ENCODE measurements at places on chromosomes 3 and 15.

DNA sequence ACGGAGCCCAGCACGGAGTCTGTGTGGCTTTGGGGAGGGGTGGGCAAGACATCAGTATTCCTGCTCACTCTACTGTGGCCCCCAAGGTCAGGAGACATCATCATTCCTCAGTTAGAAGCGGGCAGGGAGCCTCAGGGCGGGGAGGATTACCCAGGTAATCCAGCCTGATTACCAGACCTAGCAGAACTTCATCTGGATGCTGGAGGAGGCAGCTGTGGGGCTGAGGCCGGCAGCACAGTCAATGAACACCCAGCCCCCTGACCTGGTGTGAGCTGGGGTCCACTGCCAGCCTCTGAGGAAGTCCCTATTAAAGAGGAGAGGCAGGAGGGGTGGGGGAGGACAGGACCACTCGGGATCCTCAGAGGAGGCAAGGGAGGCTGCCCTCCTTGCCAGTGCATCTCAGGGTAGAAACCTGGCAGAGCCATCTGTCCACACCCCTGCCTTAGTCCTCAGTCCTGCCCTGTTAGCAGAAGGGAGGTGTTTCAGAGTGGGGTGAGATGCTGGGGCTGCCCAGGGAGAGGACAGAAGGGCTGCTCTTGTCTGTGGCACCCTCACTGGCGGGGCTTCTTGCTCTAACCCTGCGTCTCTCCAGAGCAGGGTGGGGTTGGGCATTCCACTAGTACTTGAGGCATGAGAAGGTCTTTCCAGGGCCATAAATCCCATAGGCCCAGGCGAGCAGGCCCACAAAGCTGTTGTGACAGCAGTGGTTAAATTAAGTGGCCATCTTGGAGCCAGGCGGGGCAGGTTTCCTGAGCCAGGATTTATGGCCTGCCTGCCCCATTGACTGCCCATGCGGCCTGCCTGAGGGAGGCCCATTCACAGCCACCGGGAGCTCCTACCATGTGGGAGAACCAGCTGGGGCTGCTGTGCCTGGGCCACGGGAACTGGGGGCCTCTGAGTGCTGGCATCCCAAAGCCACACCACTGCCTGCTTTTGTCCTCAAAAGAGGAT lies 82.1 kb downstream of the LINGO1 start:
- DNase-seq: peak; percentile 63

DNA sequence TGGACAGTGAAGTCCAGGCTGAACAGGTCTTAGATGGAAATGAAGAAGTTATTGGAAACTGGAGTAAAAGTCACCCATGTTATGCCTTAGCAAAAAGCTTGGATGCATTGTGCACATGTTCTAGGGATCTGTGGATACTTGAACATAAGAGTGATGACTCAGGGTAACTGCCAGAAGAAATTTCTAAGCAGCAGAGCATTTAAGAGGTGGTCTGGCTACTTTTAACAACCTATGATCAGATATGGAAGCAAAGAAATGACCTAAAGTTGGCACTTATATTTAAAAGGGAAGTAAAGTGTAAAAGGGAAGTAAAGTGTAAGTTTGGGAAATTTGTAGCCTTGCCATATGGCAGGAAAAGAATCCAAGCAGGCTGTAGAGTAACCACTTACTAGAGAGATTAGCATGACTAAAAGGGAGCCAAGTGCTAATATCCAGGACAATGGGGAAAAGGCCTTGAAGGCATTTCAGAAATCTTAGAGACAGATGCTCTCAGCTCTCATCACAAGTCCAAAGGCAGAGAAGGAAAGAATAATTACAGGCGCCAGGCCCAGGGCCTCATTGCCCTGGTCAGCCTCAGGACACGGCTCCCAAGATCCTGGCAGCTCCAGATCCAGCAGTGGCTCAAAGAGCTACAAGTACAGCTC lies 73.9 kb upstream of the KCNH8 start:
- no peak for DNase-seq

- no peak for DNase-seq
Observed at GRCh38 chr15:101669744-101670143, 17.6 kb upstream of the TM2D3 start.

DNA sequence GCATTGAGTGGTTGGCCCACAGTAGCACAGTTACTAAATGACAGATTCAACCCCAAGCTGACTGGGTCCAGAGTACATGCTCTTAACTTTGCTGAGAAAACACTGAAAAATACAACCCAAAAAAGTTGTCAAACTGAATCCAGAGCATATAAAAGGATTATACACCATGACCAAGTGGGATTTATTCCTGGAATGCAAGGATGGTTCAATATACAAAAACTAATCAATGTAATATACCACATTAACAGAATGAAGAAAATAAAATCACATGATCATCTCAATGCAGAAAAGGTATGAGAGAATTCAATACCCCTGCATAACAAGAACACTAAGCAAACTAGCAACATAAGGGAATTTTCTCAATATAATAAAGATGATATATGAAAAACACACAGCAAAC lies 98.5 kb downstream of the STAG1 start:
- DNase-seq: no peak

GRCh38 chr3:59876533-59877062 lies 826.8 kb upstream of the CFAP20DC start:
- DNase-seq: no peak

DNA sequence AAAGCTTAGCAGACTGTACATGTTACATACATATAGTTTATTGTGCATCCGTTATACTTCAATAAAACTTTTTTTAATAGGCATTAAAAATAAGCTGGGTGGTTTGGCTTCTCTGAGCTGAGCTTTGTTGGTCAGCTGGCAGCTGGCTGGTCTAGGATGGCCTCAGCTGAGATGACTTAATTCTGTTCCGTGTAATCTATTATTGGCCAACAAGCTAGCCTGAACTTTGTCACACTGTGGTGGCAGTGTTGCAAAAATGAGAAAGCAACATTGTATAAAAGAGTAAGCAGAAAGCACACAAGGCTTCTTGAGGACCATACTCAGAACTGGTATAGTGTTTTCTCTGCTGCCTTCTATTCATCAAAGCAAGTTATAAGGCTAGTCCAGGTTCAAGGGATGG lies 45.2 kb downstream of the CGGBP1 start:
- DNase-seq: no peak

DNA sequence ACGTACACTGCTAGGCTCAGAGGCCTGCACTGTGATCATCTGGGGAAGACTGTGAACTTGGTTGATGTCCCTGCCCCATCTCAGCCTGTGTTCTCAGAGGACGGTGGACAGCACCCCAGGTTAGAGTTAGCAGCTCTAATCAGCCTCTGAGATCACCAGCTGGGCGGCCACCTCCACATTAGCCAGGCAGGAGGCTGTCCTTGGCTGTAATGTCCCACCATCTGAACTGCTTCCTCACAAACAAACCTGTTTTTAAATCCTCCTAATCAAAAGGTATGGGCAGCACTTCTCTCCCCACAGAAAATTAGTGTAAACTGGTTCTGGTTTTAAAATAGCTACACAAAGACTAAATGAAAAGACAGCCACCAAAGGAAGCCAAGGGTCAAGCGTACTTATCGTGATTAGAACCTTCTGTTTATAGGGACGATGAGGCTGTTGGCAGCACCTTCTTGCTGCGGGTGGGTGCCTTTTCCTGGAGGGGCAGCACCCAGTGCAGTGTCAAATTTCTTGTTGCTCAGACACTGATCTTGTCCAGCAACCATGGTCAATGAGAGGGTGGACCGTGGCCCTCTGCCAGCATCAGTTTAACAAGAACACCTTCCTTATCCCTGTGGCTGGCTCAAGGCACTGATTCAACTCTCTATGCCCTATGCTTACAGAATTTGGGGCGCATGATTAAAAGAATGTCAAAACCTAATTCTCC lies 24.6 kb downstream of the ACSBG1 start:
- DNase-seq: no peak
